ENCODE measurements at places on chromosomes 4 and X. TPM values are rescaled to one million over a fixed set of nuclear protein-coding genes. Genes with fewer than 3 reads are reported as not detected.

Gene TMPRSS11A
- total RNA-seq: not detected

Gene WNK3
- total RNA-seq: 0.89 TPM

Gene NLGN4X
- 2.0 TPM for total RNA-seq

Gene STS
- 8.1 TPM for total RNA-seq

Gene DCHS2
- total RNA-seq: 1.1 TPM

Gene L1CAM
- 0.52 TPM for total RNA-seq

Gene LDOC1
- 18.8 TPM for total RNA-seq

Gene SCD5
- 21.5 TPM for total RNA-seq

Gene GAGE2A
- total RNA-seq: not detected

Gene CDS1
- total RNA-seq: 19.4 TPM

Gene CENPVL1
- total RNA-seq: not detected

Gene SOD3
- 484 TPM for total RNA-seq
